ENCODE measurements at places on chromosomes 3 and 15.
A peak's percentile ranks its signal among the peaks of the same experiment; 100 is the strongest.

DNA sequence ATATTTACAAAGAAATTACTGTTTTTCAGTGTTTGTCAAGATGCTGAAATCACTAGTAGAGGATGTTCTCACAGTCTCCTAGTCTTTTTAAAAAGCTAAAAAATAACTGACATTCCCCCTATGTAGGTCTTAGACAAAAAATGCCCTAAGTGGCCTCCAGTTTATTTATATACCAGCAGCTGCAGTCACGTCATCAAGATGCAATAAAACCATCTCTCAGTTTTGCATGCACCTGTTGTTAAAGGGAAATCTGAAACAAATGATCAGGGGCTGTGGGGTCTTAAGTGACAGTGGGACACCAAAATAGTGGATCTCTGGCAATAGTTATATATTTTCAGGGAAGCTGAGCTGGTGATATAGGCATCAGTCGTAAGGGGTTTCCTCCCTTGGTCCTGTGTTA, 146.5 kb upstream of the ARPP21 start:
- no peak for DNase-seq

GRCh38 chr3:9108876-9109567, 140.4 kb downstream of the SRGAP3 start:
- no peak for DNase-seq

GRCh38 chr3:149216193-149216869, 5.3 kb downstream of the CP start:
- DNase-seq = peak; percentile 18

GRCh38 chr3:55692957-55693558, 206.0 kb upstream of the WNT5A start:
- no peak for DNase-seq

DNA sequence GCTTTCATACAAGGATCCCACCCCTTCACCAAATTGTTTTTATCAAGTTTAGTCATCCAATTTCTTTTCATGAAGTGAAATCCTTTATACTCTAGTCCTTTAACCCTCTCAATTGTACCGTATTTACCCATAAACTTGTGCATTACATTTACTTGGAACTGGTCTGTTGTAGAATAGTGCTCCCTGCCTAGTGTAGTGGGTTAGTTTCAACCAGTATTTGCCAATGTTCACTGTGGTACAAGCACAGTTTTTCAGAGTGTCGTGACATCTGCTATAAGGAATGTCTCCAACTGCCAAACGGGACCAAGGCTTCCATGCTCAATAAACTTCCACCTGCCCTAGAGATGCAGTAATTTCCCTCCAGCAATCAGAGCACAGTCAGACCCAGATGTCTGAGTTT, 211.9 kb downstream of the KCNAB1 start:
- no peak for DNase-seq

DNA sequence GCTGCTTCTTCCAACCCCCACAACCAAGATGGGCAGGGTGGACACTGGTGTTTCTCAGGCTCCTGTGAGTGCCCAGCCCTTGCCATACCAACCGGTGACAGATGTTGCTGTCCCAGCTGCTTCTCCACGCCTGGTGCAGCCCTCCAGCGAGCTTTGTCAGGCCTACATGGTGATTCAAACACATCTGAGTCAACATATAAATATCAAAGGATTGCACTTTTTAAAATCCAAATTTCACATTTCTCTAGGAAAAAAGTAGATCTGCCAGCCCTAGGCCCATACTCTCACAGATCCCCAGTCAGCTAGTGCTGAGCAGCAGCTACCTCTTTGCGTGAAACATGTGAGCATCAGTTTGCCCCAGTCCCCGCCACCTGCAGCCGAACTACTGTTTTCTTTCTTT, 52.7 kb downstream of the RPN1 start:
- no peak for DNase-seq

DNA sequence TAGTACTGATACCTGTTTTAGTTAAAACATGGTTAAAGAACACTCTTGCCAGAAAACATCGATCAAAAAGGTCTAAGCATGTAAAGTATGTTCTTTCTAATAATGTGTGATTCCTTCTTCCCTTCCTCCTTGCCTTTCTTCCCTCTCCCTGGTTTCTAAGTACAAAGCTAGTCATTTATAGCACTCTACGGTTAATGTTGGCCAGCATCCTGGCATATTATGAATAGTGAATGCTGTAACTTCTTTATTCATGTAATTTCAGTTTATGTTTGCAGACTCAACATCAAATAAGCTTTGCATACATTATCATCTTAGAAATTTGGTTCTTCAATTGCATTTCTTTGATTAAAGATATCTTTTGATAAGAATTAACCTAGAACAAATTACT, 27.1 kb downstream of the P2RY12 start:
- DNase-seq = no peak

DNA sequence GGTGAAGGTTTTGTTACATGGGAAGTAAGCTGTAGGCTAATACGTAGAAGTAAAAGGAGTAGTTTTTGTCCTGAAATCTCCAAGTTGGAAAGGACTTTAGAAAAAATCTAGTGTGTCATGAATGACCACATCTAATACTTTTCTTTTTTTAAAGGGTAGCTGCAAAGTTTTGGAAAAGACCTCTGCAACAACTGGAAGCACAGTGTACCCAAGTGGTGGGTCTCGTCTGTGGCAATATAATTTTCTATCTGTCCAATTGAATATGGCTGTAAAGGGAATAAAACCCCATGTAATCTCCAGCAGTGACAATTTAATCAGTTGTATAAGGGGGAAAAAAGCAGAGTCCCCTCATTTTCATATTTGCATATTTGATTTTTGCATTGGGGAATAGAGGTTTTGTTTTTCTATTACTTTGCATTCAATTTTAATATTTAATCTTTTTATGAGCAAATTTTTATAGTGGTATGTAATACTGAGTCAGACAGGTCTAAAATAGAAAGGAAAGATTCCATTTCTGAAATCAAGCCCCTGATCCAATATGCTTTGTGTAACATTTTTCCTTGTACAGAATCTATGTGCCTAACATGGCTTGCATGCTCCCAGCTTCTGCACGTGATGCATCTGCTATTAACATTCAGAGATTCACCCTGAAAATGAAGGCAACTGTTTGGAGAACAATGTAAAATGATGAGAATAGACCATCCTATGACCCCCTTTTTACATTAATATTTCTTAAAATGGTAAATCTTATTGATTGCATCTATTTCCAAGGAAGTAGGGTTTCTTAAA, 531.4 kb downstream of the ZIC1 start:
- DNase-seq = no peak

- DNase-seq = no peak
Measured at GRCh38 chr3:78088006-78088405, 1048.1 kb downstream of the ROBO2 start.
